ENCODE measurements at places on chromosomes 2 and 18. TPM values are rescaled to one million over a fixed set of nuclear protein-coding genes. Genes with fewer than 3 reads are reported as not detected.

MARCHF4 gene
- total RNA-seq = 0.09 TPM

GRCh38 chr2:215439404-215439803 lies 3.5 kb upstream of the FN1 start:
- DNase-seq = no peak

MAP4K4 gene
- 88.7 TPM for total RNA-seq

- no peak for DNase-seq
These were observed 274.8 kb downstream of the SS18 start for GRCh38 chr18:25815659-25816058.

DNA sequence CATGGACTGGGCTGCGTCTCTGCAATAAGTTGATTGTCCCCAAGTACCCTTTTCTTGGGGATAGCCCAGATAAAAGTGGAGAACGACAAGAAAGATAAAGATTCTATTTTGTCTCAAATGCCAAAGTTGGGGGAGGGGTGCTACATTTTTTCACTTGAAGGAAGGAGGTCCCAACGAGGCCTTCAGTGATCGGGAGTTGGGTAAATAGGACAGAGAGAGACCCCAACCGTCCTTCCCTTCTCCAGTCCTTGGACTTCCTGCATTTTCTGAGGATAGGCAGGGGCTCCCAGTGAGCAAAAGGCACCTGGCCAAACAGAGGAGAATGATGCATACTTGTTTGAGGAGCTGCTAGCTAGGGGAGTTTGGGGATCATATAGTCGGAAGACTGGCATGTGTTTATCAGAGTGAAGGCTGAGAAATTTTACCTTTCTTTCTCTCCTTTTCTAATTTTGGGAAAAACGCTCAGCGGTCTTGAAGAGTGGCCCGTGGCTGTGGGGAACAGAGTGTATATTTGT lies 3.5 kb upstream of the EN1 start:
- no peak for DNase-seq

INHA gene
- 0.43 TPM for total RNA-seq

DNA sequence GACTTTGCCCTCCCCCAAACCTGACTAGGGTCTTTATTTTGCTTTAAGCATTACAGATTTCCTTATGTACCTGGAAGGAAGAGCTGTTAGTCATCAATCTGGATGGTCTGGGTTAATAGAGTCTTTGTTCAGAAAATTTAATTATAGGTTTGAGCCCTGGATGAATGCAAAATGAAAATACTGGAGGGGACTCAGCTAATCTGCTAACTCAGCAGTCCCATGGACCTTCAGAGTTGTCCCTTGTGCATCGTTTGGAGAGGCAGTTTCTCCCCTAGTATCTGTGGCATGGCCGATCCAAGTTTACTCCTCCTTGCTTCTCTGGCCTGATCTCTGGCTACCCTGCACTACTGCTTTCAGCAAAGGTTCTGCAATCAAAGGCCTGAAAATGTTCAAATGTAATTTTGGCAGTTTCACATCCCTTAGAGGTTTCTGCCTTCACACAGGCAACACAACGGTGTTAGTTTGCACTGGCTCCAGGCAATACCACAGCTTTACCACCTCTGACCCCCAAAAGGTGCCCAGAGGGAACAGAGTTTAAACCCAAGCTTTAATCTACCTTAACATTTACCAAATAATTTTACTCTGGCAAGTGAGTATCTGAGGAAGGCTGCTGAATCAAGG lies 134.3 kb downstream of the THADA start:
- no peak for DNase-seq

DNA sequence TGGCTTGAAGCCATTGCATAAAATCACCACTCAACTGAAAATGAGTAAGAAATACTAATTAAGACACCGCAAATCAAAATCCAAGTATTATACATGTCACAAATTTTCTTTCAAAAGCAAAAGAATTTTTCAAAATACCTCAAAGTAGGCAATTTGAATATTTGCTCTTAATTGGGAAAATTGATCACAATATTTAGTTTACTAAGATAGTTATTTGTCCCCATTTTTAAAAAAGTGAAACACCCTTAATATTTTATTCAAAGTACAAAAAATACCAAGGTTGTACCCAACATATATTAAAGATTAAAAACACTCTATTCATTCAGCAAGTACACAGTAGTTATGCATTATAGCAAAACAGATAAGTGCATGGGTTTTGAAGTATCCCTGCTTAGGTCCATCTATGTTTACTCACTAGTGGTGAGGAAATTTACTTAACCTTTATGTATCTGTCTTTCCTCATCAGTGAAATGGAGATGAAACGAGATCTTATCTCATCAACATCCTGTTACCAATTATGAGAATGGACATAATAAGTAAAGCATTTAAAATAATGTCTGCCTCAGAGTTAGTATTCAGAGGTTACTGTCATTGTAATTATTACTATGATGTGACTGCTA lies 35.1 kb downstream of the VPS54 start:
- no peak for DNase-seq

GRCh38 chr18:56127322-56128099 lies 510.9 kb downstream of the TXNL1 start:
- DNase-seq = no peak

- DNase-seq = no peak
These were observed 795 bp upstream of the TCF7L1 start for GRCh38 chr2:85132397-85132796.
